Mesothelial cell of epicardium (in vitro differentiated cells): ENCODE measurements at places on chromosomes 7 and 10. TPM values are rescaled to one million over a fixed set of nuclear protein-coding genes. Genes with fewer than 3 reads are reported as not detected.

GRCh38 chr10:132479603-132480221 lies 57.9 kb upstream of the INPP5A start:
- no peak overlapping the region for H3K4me3 ChIP-seq
- peaks cover 21% of the 10 kb centered on the region for H3K4me1 ChIP-seq
- H3K36me3 ChIP-seq, result peaks cover 4% of the 10 kb centered on the region

DNA sequence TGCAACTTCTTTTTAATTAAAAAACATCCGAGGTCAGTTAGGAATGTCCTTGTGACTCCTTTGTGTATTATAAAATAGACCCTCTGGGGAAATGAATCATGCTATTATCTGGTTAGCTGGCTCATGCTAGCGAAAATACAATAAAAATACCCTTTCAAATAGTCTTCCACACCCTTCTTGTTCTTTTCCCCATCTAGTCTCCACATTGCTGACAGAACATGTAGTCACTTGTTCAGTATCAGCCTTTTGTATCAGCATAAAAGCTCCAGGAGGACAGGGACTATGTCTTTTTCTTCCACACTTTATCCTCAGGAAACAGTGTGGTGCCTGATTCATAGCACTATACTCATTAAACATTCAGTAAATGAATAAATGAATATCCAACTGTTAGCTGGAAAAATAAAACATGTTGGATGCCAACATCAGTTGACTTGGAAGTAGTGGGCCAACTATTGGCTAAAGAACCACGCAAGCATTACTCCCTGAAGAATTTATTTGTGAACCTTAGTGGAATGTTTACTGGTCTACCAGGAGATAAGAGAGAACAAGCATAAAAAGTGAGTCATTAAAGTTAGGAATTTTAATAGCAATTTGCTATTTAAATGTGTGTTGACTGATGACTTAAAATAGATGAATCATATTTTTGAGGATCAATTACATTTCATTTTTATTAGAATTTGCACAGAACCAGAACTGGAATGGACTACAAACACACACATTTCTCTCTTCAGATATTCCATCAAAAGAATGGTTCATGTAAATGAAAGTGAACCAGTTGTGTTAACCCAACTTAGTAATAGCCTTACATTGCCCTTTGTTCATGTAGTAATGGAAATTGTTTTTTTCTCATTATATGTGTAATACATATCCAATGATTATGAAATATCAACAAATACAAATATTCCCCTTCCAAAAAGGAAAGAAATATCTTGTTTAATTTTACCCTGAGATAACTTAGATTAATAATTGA lies 129.6 kb downstream of the DKK1 start:
- no peak for DNase-seq
- H3K4me3 ChIP-seq, result no peak overlapping the region
- H3K27me3 ChIP-seq, result no peaks in the 10 kb centered on the region

Gene FEZF1
- not detected in 3 replicates for total RNA-seq

Gene ADAM12
- 10.1 to 13.4 TPM (median 13.3 TPM) in 3 replicates for total RNA-seq
